ENCODE measurements at places on chromosomes 1 and 21.

GRCh38 chr21:38277501-38278131 is 20.8 kb downstream of the KCNJ15 start:
- H3K27ac ChIP-seq: no peak overlapping the region
- no peak overlapping the region for H3K4me3 ChIP-seq
- no peaks in the 10 kb centered on the region for H3K36me3 ChIP-seq
- H3K27me3 ChIP-seq: peaks cover 3% of the 10 kb centered on the region

DNA sequence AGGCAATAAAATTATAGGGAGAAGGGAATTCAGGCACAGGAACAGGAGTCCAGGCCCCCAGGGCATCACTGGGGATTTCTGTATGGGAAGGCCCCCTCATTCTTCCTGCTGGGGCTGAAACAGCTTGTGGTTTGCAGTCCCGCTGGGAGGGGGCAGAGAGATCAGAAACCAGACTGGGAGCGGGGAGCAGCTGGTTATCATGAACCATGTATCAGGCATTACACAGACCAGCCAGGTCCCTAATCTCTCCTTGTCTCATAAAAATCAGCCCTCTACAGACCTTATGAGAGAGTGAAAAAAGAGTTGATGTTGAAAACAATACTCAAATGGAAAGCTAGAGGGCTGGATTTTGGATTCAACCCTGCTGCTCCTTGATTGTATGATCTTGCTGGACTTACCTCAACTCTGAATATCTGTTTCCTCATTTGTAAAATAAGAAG is 93.4 kb upstream of the F3 start:
- no peak for DNase-seq
- H3K27ac ChIP-seq: no peak overlapping the region
- H3K4me1 ChIP-seq: peaks cover 3% of the 10 kb centered on the region
- no peak overlapping the region for H3K4me3 ChIP-seq
- H3K36me3 ChIP-seq: no peaks in the 10 kb centered on the region

DNA sequence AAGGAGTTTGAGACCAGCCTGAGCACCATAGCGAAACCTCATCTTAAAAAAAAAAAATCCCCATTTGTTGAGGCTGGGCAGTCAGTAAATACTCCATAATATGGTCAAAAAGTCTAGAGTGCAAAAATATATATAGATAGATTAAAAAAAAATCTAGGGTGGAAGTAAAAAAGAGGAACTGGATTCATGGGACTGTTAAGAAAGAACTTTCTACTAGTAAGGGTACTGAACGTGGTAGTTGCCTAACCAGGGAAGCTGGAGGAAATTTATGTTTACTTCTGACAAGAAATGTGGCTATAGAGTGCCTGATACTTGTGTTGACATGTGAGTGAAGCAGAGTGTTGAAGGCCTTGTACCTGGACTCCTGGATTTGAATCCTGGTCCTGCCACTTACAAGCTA is 265.9 kb upstream of the FAM78B start:
- H3K27me3 ChIP-seq: no peaks in the 10 kb centered on the region
- H3K4me3 ChIP-seq: no peak overlapping the region
- H3K4me1 ChIP-seq: no peaks in the 10 kb centered on the region

DNA sequence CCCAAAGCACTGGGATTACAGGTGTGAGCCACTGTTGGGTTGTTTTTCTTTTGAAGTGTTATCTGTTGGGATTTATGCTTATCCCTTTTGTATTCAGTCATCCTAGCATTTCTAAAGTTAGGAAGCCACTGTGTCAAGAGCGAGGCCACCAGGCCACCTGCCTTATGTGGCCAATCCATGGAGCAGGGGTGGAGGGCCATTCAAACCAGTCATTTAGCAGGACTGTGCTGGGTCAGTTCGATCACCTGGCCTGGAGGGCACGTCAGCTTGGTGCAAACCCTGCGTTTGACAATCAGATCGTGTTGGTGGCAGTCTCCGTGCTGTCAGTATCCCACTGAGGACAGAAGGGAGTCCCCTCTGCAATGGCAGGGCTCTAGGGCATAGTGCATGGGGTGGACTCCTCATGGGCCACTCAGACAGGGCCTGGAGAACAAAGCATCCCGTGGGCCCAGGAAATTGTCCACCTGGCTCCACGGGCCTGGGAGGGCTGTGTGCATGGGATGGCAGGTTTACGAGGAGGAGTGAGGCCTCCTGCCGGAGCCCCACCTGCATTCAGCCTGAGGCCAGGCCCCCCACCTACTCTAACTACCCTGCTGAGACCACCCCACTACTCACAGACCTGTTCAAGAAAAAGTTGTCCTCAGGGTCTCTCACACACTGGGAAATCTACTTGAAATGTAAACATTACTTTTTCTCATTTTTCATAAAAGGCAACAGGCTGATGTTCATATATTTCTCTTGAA is 242.3 kb downstream of the SDCCAG8 start:
- H3K27me3 ChIP-seq: peaks cover 2% of the 10 kb centered on the region
- peak overlapping the region; percentile 57 for H3K4me3 ChIP-seq
- peaks cover 15% of the 10 kb centered on the region for H3K4me1 ChIP-seq
- H3K36me3 ChIP-seq: peaks cover 10% of the 10 kb centered on the region
- no peak overlapping the region for H3K27ac ChIP-seq
- no peak for DNase-seq

- no peaks in the 10 kb centered on the region for H3K36me3 ChIP-seq
- no peak overlapping the region for H3K4me3 ChIP-seq
These were observed 12.2 kb upstream of the CLSTN1 start for GRCh38 chr1:9835758-9836631.

DNA sequence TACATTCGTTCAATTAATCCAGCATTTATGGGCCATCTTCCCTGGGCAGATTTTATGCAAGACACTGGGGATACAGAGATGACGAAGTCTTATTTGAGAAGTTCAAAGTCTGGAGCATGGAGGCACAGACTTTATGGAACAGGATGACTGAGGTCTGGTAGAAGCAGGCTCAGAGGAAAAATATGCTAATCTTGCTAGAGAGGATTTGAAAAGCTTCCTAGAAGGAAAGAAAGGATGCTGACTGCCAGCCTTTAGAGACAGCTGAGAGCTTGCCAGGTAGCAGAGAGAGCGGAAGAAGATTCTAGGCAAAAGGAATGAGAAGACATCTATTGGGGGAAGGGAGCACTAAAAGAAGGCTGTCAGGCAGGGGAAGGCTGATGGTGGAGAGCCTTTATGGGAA is 75.5 kb upstream of the ATP5PO start:
- no peaks in the 10 kb centered on the region for H3K36me3 ChIP-seq
- DNase-seq: no peak
- H3K4me3 ChIP-seq: no peak overlapping the region

DNA sequence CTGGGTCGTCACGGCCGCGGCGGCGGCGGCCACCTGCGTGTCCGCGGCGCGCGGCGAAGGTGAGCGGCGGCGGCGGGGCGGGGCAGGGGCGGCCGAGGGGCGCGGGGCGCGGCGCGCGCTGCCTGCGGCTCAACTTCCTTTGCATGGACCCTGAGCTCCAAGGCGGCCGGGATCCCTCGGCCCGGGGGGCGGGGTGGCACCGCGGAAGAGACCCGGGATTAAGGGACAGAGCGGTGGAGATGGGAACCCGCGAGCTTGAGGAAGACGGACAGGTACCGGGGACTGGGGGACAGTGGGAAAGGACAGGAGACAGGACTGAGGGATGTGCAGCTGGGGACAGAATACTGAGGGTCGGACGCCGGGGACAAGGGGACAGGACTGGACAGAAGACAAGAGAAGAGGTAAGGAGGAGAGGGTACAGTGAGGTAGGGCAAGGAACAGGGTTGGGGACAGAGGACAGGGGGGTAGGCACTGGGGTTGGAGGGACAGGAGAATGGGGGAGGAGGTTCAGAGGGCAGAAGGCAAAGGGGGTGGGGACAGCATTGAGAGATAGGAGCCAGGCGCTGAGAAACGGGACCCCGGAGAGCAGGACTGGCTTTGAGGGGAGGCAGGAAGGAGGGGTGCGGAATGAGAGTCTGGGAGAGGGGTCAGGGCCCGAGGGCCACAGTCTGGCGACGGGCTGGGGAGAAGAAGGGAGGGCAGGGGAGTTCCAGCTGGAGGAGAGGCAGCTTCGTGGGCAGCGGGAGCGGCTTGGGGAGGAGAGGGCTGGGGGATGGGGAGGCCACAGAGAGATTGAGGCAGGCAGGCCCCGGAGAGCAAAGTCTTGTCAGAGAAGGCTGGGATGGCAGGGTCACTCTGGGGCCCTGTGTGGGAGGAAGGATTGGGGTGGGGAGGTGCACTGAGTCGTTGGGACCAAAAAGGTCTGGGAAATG is 648 bp downstream of the EPHA8 start:
- H3K36me3 ChIP-seq: no peaks in the 10 kb centered on the region
- H3K27me3 ChIP-seq: peaks cover 96% of the 10 kb centered on the region
- no peak overlapping the region for H3K27ac ChIP-seq
- DNase-seq: no peak
- H3K4me1 ChIP-seq: peaks cover 8% of the 10 kb centered on the region

DNA sequence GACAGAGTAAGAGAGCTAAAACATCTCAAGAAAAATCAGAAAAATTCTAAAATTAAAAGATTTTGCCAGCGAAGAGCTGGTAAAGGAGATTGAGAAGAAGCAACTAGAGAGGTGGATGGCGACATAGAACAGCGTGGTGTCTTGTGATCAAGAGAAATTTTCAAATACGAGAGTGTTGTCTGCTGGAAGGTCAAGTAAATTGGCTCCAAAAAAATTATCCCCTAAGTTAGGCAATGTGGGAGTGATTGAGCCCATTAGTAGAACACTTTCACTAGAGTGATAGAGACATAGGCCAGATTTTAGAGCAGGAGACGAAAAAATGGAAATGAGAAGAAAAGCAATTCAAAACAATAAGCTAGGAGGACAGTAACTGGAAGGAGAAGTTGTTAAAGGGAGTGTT is 94.3 kb upstream of the MPC2 start:
- no peaks in the 10 kb centered on the region for H3K27me3 ChIP-seq
- H3K27ac ChIP-seq: no peak overlapping the region
- H3K4me3 ChIP-seq: no peak overlapping the region
- H3K4me1 ChIP-seq: no peaks in the 10 kb centered on the region

GRCh38 chr1:244305776-244306341 is 145.8 kb downstream of the ADSS2 start:
- H3K27me3 ChIP-seq: no peaks in the 10 kb centered on the region
- H3K27ac ChIP-seq: no peak overlapping the region
- DNase-seq: no peak
- H3K36me3 ChIP-seq: no peaks in the 10 kb centered on the region
- no peak overlapping the region for H3K4me3 ChIP-seq
- peaks cover 4% of the 10 kb centered on the region for H3K4me1 ChIP-seq

Data from neuronal stem cell (in vitro differentiated cells).